Fibroblast of skin of scalp (primary cell): ENCODE measurements at places on chromosomes 4 and X.
A peak's percentile ranks its signal among the peaks of the same experiment; 100 is the strongest.

DNA sequence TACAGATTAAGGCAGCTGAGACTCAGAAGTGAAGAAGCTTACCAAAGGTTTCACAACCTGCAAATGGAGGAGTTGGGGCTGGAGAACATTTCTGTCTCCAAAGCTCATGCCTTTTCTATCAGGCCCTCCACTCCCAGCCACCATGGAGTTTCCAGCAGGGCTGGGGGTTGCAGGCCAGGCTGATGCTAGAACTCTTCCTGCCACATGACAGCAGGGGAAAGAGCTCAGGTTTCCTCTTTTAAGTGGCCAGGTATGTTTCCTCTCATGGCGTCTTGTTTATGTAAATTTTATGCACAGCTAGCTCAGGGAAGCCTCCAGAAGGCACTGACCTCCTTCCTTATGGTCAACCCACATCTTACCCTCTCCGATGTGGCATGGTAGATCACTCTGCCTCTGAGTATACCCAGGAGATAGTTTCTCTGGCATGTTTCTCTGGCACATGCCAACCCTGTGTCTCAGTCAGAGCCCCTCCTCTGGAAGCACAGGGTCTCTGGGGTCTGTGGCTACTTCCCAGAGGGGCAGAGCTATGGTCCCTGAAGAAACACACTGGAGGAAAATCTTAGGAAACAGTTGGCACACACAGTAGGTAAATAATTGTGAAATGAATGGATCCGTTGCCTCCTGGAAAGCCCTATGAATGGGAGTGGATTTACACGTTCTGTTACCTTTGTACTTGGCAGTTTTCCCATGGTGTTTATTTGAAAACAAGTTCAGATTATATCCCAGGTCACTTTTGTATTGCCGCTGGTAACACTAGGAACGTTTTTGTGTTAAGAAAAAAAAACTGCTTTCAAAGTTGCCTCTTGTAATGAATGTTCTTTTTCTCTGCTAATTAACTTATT, 28.9 kb downstream of the PDK3 start:
- DNase-seq = no peak

GRCh38 chr4:97394653-97395052, 748.6 kb downstream of the STPG2 start:
- DNase-seq = no peak

DNA sequence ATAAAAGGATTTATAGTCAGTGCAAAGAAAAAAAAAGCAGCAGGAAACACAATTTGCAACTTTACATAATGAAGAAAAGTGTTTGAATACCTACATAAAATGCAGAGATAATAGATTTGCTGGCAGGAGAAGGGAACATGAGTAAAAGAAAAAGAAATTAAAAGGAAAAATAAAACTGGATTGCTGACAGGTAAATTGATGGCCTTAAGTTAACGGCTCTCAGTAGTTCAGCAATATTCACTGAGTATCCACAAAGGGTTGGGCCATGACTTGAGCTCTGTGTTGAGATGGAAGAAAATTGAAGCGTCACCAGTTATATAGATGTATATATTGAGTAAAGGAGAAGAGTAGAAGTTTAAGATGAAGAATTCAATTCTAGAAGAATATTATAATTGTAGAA, 330.1 kb upstream of the VCX start:
- no peak for DNase-seq

- no peak for DNase-seq
Measured at GRCh38 chrX:105700331-105700730, 122.0 kb upstream of the NRK start.

DNA sequence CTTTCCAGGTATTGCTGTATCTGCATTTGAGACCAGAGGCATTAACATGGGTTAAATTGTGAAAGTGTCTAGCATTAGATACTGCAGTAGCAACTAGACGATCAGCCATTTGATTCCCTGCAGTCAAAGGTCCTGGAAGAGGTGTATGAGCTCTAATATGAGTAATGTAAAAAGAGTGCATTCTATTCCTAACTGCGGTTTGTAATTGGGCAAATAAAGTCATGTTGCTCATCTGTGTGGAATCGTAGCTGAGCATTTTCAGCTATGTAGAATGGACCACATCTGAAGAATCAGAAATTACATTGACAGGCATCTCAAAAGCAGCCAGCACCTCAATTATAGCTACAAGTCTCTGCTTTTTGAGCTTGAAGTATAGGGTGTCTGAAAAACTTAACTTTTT, 157.6 kb downstream of the ZNF518B start:
- no peak for DNase-seq

DNA sequence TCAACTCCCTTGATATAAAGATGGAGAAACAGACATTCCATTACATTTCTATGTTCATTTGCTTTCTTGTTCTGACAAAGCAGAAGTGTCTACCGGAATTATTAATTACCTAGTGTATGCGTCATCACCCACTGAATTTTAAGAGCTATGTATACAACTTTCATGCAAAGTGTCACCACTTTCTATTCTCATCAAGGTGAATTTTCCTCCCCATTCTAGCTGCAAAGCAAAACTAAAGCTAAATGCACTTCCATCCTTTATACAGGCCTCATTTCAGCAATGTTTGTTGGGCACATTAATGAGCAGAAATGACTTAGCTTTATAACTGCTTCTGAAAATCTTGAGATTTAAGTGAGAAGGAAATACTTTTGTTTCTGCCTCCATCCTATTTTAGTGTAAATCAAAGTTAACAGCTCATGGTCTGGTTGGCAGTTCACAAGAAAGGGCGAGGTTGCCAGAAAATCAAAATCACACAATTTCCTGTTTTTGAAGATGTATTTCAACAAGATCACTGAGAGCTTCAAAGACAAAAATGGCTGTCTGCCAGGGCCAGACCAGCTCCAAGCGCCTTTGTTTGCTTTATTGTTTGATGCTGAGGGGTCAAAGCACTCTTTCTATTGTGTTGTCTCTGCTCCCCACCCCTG, 7.2 kb upstream of the FAM9C start:
- no peak for DNase-seq

DNA sequence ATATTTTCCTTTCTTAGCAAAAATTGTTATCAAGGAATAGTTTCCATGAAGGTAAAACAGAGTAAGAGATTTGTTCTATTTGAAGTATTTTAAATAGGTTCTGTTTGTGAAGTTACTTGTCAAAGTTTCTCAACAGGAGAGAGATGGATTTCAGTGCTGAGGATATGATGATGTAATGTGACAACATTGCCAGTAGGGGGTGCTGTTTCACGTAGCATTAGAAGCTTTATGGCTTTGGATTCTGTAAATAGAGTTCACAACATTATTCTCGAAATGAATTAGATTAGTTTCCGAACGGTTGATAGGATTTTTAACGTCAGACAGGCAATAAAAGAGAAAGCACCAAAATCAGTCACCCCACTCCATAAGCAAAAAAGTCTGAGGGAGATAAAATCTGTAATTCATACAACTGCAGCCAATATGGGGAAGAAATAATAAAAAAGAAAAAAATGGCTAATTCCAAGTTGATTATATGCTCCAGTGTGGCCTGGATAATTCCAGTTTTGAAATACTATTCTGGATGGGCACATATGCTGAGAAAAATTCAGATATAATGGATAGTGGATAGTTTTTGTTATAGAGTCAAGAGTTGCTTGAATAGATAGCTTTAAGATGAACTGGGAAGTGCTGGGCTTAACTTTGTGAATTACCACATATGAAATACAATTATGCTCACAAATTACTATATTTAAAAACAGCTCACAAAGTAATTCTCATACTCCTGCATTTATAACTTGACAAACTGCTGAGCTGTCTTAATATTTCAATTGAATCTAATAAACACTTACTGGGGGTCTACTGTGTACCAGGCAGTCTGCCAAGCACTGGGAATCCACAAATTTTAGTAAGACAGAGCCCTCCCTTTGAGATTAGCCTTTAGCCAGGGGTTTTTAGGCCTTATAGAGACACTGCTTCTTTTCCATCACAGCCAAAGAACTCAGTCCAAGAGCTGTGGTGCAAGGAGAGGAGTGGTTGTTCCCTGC, 109.1 kb downstream of the GPAT3 start:
- DNase-seq = peak; percentile 56

DNA sequence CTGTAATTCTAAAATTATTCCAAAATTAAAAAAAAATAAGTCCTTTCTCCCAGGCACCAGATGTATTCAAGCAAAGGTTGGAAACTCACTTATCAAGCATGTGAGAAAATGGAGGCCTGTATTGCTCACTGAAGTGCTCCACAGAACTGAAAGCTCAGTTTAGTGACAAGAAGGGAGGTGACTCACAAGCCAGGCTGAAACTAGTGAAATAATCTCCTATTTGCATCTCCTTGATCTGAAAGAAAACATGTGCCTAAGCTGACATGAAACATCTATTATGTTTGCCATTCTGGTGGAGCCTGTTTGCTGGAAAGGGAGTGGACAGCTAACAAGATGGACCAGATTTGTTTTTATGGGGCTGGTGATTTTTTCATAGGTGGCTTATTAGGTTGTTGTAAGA, 54.0 kb upstream of the AMELX start:
- peak; percentile 28 for DNase-seq

- no peak for DNase-seq
Measured at GRCh38 chr4:48436318-48436717, 46.8 kb upstream of the SLC10A4 start.

DNA sequence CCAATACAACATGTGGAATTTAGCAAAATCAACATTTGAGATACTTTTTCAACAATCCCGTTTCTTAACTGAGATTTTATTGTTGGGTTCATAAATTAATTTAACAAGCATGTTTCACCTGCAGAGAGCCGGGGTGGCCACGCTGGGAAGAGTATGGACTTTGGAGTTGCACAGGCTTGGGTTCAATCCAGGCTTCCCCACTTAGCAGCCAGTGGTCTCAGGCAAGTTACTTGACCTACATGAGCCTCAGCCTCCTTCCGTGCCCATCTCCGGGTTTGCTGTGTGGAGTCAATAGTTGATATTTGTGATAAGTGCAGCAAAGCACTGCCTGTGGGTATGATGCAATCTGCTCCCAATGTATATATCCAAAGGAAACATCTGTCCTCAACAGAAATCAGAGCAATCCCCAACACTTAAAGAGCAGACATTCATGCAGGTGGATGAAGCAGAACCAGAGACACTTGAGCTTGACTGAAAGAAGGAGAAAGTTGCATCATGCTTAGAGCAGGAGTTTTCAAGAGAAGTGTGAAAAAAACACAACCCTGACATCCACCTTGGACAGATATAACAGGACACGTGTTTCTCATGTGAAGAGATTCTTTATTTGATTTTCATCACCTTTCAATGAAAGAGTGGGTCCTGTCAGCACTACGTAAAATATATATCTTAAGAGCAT, 5.1 kb downstream of the CYTL1 start:
- no peak for DNase-seq

GRCh38 chr4:107693132-107693531, 26.9 kb downstream of the PAPSS1 start:
- no peak for DNase-seq

DNA sequence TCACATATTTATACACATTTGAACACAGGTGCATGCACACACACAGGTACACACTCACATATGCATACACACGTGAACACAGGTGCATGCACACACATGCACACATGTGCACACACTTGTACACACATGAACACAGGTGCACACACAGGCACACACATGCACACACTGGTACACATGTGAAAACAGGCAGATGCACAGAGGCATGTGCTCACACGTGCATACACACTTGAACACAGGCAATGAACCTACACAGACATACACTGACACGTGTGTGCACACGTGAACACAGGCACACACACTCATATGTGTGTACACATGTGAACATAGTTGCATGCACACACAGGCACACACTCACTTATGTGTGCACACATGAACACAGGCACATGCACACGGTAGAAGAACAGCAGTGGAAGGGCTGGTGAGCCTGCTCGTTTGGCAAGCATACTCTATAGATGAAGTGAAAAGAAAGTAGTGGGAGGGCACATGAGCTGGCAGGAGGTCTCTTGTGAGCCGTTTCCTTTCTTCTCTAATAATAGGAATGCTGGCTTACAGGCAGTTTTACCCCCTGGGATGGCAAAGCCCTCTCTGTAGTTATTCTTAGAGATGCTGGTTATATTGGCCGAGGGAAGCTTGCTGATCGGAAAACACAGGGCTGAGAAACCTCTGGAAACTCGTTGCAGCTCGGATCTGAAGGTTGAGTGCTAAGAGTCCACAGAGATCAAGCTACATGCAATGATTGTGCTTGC, 279.6 kb upstream of the CLNK start:
- DNase-seq = peak; percentile 28

- DNase-seq = no peak
Measured at GRCh38 chrX:69746051-69746450, 130.1 kb downstream of the EDA start.

- DNase-seq = no peak
Measured at GRCh38 chr4:89929425-89930159, 34.9 kb downstream of the MMRN1 start.

- peak; percentile 47 for DNase-seq
Measured at GRCh38 chr4:78652282-78652876, 100.8 kb downstream of the ANXA3 start.

DNA sequence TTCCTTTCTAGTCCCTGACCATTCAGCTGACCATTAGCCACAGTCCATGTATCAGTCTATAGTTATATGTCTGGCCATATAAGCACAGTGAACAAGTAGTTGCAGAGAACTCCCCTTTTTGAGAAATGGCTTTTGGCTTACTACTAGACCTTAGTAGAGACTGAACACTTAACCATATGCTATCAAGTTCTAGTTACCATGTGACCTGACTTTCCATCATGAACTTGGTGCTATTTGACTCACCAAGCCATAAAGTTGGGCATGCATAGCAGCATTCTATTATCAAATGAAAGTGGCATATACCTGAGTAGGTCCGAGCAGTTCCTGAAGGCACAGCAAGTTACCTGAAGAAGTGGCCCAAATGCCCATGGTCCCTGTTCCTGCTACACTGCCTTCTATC, 74.5 kb upstream of the IL2 start:
- no peak for DNase-seq

- DNase-seq = peak; percentile 7
Measured at GRCh38 chr4:107818301-107818910, 6.3 kb upstream of the SGMS2 start.

DNA sequence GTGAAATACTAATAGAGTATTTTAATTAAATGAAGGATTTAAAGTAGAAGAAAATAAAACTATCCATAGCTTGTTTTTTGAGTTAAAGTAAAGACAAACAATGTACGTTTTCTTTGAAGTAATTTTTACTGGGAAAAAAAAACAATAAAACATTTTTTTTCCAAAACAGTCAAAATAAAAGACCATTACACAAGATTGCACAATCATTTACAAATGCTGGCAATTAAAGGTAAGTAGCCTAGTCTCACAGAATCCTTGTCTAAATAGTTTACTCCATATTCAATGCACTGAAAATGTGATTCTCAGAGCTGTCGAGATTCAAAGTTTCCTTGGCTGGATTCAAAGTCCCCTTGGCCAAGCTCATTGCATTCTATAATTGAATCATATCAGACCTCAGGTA, 21.2 kb downstream of the C4orf54 start:
- no peak for DNase-seq

DNA sequence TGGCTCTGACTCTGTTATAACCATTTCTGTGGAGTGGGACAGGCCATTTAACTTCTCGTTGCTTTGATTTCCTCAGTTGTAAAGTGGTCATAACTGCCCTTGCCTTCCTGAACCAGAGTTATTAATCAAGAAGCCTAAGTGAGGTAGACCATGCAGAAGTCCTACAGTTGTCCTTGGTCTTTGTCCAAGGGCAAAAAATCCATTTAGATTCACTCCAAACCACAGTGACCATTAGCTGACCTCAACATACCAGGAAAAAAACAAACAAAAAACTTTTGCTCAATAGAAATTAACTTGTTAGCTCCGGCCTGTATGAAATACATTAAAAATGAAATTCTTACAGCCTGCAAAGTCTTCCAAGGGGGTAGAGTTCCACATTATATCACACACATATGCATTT, 52.7 kb downstream of the TBC1D9 start:
- peak; percentile 18 for DNase-seq
